Mesenchymal stem cell (in vitro differentiated cells and primary cell): ENCODE measurements at places on chromosomes 5 and 9.
A peak's percentile ranks its signal among the peaks of the same experiment; 100 is the strongest.

- no peak for DNase-seq
Observed at GRCh38 chr5:44881266-44881665, 72.5 kb downstream of the MRPS30 start.

GRCh38 chr5:87599778-87600177 lies 187.0 kb upstream of the CCNH start:
- no peak for DNase-seq

DNA sequence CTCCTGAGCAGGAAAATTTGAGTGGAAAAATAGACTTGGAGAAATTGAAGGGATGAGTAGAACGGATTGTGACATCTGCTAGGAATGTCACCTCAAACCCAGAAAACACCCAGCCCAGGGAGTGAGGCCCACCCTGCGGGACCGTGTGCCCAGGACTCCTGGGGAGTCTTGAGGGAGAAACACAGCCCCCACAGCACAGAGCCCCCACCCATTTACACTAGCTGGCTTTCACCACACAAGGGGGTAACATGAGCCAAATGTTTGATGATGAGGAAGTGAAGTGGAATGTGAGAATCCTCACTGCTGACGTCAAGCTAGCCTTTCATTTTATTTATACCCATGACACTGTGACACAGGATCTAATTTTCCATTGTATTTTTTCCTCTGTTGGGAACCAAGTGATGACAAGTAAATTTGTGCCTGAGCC lies 42.8 kb upstream of the PDE8B start:
- DNase-seq = peak; percentile 81

GRCh38 chr9:25397746-25398145 lies 280.5 kb downstream of the TUSC1 start:
- DNase-seq = no peak

DNA sequence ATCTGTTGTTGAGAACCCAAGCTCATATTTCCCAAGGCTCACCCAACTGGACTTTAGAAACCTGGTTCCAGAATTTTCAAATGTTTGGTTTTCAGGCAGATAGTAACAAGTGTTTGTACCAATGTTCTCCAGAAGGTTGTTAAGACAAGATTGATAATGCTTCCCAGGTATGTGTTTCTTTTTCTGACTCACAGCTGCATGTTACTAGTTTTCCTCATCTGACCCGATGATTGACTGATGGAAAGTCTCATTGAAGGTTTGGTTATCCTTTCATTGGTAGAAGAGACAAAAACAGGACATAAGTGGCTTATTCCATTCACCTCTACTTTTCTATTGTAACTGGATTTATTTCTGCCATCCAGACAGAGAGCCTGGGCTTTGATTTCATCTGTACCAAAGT lies 10.4 kb downstream of the BASP1 start:
- DNase-seq = no peak

- DNase-seq = no peak
Observed at GRCh38 chr5:157247267-157247666, 18.7 kb upstream of the CYFIP2 start.

DNA sequence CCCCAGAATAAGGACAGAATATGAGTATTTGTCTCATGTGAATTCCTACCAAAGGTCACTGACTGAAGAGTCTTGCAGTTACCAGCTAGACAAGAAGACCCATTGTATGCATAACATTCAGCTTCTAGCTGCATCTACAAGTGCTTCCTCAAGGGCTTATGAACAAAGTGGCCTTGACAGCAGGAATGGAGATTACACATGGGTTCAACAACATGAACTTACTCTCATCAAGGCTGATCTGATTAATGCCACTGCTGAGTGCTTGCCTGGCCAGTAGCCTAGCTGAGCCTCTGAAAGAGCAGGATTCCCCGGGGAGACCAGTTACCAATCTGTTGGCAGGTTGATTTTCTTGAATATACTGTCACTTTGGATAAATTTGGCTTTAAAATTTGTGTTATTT lies 76.7 kb upstream of the CHD1 start:
- peak; percentile 6 for DNase-seq

DNA sequence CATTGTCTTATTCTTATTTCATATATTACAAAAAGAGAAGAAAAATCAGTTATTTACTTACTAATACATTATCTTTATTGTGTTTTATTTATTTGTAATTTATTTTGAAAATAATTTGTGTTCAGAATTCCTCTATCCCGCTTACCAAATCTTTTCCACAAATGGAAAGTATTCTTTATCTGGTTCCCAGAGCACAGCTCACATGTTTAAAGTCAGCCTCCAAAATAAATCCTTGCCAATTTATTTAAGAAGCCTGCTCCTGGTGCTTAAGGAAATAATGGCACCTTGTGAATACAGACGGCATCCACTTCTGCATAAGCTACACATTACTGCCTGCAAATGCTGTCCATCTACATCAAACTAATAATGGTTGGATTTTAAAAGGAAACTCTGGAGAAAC lies 435.4 kb downstream of the MTRR start:
- DNase-seq = no peak

DNA sequence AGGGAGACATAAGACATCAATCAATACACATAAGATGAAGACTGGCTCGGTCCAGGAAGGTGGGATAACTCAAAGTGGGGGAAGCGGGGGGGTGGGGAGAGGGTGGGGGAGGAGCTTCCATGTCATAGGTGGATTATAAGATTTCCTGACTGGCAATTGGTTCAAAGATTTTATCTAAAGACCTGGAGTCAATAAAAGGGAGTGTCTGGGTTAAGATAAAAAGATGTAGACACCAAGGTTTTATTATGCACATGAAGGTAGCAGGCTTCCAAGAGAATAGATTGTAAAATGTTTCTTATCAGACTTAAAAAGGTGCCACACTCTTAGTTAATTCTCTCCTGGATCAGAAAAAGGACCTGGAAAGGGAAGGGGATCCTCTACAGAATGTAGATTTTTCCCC lies 25.6 kb upstream of the OTULINL start:
- DNase-seq = no peak

DNA sequence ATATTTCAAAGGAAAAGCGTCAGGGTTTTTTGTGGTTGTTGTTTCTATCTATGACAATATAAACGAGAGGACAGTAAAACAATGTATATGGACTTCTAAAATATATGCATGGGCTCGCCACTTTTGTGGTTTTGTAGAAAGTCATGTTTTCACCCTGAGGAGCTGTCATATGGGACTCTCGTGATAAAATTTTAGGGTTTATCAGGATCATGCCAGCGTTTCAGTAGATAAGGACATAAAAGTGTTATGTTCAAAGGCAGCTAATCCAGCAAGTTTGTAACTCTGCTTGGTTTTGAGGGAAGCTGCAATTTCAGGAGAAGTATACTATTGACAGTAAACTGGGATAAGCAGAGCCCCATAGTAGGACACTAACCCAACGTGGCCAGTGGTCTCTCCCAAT lies 120.3 kb downstream of the CDC42SE2 start:
- DNase-seq = no peak

GRCh38 chr9:24382566-24382965 lies 163.1 kb downstream of the IZUMO3 start:
- no peak for DNase-seq

DNA sequence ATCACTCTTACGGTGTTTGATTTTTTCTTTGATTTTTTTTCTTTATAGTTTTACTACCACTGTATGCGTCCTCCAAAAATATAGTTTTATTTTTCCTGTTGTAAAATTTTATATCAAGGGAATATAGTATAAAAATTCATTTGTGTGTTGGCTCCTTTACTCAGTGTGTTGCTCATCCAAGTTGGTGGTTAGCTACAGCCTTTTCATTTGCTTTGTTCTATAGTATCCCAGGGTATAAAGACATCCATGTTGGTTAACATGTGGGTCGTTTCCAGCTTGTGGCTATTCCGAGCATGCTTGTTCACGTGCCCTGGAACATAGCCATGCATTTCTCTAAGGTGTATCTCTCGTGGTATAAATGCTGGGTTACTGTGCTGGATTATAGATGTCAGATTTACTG lies 54.8 kb upstream of the DAB2 start:
- DNase-seq = no peak

DNA sequence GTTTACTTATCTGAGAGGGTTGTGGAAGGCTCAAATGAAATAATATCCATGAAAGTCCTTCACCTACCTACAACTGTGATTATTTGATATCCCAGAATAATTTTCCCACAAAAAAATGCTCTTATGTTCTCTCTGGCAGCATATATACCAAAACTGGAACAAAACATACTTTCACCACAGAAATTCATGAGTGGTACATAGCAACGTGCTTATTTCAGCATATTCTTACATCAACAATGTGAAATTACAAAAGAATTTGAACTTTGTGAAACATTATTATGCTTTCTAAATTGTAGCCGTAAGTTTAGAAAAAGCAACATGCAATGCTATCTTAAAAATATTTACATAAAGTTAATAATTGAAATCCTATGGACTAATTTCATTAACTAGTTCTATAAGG lies 137.1 kb downstream of the GABRB2 start:
- DNase-seq = no peak

GRCh38 chr9:109349421-109349846 lies 28.6 kb upstream of the EPB41L4B start:
- peak; percentile 32 for DNase-seq

GRCh38 chr5:135242021-135242865 lies 156.8 kb downstream of the MACROH2A1 start:
- DNase-seq = peak; percentile 58

- no peak for DNase-seq
Observed at GRCh38 chr5:59905188-59905587, 11.7 kb upstream of the PDE4D start.

- no peak for DNase-seq
Observed at GRCh38 chr5:18119156-18119785, 485.0 kb downstream of the TAF11L14 start.

DNA sequence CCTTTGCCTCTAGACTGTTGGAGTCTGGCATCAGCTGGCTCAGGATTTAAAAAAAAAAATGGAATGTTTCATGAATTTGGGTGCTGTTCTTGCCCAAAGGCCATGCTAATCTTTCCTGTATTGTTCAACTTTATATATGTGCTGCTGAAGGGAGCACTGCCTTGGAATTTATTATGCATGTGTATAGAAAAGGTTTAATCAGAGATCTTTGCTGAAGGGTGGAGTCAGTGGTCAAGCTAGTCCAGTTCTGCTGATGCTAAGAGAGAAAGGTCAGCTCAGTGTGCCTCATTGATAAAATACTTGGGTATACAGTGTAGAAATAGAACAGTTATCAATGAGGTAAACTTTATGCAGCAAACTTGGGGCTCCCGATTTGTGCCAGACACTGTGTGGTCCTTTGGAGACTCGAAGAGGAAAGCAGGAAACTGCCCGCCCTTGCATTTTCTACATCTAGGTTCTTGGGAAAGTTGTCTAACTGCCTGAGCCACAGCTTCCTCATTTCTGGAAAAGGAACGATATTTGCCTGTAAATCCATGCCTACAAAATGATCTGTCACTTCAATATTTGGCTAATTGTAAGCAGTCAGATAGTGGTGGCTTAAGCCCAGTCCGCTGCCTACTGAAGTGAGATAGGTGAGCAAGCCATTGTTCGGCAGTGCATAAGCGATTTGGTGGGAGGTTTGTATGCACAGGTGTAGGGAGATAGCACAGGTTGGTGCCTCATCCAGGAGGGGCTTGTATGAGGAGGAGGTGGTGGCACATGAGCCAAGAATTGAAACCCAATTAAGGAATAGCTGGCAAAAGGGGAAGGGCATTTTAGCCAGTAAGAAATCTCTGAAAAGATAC lies 29.2 kb upstream of the GTF2H2C start:
- DNase-seq = no peak

DNA sequence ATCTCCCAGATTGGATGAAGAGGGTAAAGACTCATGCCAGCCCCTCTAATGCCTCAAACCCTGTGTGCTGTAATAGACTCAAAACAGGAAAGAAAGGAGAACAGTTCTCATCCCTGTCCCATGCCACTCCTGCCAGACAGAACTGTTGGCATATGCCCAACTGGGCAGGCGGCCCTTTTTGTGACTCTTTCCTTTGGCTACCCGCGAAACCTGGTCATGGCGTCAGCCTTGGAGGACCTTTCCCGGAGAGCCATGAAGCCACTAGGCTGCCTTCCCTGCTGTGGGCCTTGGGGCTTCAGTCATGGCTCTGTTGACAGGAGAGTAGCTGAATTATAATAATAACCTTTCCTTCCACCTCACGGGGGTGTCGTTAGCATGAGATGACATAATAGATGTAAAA lies 75.9 kb upstream of the SEMA6A start:
- DNase-seq = no peak

- peak; percentile 32 for DNase-seq
Observed at GRCh38 chr9:86185872-86186271, 73.6 kb downstream of the C9orf153 start.

GRCh38 chr9:12194731-12195130 lies 498.5 kb upstream of the TYRP1 start:
- no peak for DNase-seq

- DNase-seq = no peak
Observed at GRCh38 chr5:160638161-160638742, 213.8 kb downstream of the ATP10B start.

DNA sequence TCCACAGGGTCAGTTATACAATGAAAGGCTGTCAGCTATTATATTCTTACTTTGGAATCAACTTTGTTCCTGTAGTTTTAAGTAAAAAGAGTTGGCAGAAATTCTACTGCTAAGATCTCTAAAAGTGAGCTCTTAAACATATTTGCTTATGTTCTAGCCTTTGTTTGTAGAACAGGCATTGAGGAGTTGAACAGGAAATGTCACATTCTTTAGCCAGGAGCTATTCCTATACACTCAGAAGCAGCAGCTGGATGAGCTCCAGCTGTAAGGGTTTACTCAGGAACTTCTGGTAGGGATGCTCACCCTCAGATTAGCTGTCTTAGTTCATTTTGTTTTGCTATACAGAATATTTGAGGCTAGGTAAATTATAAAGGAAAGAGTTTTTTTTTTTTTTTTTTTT lies 22.4 kb upstream of the SPINK14 start:
- peak; percentile 61 for DNase-seq

- DNase-seq = no peak
Observed at GRCh38 chr9:89441986-89442385, 55.9 kb downstream of the SEMA4D start.

GRCh38 chr5:72634444-72634843 lies 127.2 kb upstream of the ZNF366 start:
- DNase-seq = peak; percentile 34

DNA sequence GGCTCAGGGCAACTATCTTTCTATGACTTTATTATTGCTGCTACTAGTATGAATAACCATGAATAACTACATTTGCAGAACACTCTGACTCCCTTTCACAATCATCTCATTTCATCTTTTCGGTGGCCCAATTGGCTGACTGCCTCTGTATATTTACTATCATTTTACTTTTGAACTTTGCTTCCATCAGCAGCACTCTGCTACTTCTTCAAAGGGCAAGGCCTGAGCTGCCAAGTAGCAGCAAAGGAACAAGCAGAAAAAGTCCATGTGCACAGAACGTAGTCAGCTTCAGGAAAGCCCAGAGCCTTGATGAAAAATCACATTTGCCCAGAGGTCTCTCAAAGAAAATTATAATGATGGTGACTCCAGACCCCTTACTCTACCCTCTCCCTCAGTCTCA lies 214.5 kb upstream of the PUM3 start:
- no peak for DNase-seq

- peak; percentile 46 for DNase-seq
Observed at GRCh38 chr5:73451224-73452130, 2.9 kb upstream of the FOXD1 start.

- DNase-seq = no peak
Observed at GRCh38 chr5:134887593-134888159, 13.5 kb downstream of the TXNDC15 start.
